Inflammatory macrophage treated with lipopolysaccharide for 1 hour (primary cell): ENCODE measurements at places on chromosomes 5 and 9.
A peak's percentile ranks its signal among the peaks of the same experiment; 100 is the strongest.

DNA sequence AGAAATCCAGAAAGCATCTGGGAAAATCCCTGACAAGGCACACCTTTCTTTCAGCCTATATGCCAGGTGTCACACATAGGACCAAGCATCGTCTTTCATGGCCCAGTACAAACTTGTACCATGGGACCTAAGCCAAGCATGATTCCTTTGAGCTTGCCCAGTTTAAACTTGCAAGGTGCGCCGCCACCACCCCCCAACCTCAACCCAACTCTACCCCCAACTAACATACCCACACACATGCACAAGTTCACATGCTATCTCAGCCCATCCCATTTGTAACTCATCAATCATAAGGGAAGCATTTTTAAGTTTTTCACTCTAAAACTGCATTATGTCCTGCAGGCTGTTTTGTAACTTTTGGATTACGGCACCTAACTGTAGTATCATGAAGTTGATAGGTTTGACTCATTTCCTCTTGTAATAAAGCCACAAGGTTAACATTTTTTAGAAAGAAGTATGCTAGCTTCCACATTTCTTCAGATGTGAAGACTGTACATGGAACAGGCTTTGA lies 145.9 kb upstream of the FST start:
- DNase-seq, result no peak

GRCh38 chr5:137304226-137304874 lies 194.8 kb downstream of the SPOCK1 start:
- DNase-seq, result no peak

DNA sequence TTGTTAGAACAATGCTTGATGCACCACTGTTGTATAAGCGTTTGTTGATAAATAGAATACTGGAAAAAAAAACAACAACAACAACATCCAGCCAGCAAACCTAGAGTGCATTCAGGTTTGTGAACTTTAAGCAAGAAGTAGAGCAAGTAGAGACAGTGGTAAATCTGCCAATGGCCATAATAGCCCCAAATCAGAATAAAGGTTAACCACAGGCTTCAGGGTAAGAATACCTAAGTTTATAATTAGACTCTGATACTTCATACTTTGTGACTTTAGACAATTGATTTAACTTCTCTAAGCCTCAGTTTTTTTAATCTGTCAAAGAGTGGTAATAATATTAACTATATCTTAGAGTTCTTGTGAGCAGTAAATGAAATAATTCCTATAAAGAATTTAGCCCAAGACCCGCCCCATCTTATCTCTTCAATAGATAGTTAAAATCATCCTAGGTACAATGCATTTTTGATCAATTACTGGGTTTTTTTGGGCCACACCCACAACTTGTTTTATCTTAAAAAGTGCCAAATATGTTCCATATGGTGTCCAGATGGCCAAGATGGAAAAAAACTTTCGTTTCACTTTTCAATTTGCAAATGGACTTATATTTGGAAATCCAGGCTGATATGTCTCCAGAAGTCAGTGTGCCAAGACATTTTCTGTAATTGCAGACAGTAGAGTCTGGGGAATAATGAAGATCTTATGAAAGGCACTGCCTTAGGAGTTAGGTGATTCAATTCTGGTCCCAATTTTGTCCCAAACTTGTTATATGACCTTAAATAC lies 24.5 kb upstream of the DPYSL3 start:
- no peak for DNase-seq

DNA sequence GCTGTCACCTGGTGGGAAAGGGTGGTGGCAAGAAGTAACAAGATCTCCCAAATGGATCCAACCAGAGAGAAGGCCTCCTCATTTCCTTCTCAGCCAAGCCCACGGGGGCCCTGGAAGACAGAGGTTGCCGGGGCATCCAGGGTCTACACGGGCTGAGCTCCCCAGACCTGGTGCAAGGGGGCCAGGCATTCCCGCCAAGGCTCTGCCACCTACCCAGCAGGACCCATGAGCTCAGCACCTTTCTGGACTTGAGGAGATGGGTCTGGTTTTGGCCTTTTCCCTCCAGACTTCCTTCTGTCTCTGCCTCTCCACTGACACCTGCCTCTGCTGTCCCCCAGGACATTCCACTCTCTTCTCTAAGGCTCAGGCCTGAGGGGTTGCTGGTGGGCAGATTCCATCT lies 42.4 kb upstream of the KCNMB1 start:
- DNase-seq, result no peak

DNA sequence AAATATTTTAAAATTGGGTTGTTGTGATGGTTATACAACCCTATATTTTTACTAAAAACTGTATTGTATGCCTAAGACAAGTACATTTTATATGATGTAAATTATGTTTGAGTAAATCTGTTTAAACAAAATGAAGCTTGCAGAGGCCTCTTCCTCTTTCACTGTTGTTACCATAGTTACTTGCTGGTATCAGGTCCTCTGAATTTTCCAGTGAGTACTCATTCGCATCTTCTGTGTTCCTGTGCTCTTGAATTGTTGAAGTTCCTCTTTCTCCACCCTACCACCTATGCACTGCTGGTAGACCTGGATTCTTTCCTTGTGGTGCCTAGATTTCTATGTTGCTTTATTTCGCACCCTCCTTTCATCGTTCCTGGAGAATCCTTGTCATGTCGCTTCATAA lies 938.5 kb upstream of the ACO1 start:
- DNase-seq, result no peak

DNA sequence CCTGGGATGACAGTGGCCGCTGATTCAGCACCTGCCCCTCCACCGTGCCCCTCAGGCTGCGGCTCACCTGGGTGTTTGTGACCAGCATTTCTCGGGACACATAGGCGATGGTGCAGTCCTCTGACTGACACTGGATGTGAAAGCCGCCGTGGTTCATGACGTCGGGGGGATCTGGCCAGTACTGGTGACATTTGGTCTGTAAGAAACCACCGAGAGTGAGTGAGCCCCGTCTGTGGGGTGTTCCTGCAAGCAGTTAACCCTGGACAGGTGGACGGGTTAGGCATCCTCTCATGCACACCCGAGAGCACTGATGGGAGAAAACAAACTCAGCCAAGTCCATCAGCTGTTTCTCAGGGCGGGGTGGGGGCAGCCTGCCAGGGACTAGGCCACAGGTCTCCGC lies 62.5 kb upstream of the EPB41L4B start:
- DNase-seq, result no peak

GRCh38 chr5:78503958-78504653 lies 143.7 kb downstream of the SCAMP1 start:
- no peak for DNase-seq

- no peak for DNase-seq
Observed at GRCh38 chr9:105651806-105652205, 10.5 kb upstream of the TAL2 start.

DNA sequence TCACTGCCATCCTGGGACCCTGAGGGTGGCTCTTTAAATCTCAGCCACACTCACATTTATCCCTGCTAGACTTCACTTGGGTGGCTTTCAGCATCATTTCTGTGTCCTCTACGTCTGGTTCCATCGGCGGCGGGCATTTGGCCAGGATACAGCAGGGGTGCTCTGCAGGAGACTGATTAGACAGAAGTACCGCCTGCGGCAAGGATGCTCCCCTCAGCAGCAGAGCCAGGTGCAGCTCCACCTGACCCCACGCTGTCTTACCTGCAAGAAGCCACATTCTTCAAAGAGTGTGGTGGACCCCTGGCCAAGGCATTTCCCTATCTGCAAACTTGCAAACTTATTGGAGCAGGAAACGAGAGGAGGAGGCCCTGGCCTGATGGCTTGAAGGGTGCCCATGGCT lies 309.8 kb upstream of the IRX4 start:
- DNase-seq, result no peak

DNA sequence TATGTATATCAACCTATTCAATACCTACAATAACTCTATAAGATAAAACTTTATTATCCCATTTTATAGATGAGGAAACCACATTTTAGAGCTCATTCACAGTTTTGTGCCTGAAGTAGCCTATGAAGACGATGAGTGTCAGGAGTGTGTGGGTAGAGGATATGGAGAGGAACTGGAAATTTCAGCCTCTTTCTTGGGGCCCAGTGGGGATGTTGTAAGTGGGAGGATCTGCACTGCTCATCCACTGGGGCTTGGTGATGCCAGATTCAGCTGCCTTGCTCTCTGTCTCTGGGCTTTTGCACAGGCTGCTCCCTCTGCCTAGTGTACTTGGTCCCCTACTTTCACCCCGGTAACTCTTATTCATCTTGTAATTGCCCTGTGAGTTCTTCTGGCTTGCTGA lies 194.7 kb downstream of the SREK1 start:
- DNase-seq, result peak; percentile 87

GRCh38 chr9:125137200-125137599 lies 6.1 kb downstream of the SCAI start:
- DNase-seq, result no peak

DNA sequence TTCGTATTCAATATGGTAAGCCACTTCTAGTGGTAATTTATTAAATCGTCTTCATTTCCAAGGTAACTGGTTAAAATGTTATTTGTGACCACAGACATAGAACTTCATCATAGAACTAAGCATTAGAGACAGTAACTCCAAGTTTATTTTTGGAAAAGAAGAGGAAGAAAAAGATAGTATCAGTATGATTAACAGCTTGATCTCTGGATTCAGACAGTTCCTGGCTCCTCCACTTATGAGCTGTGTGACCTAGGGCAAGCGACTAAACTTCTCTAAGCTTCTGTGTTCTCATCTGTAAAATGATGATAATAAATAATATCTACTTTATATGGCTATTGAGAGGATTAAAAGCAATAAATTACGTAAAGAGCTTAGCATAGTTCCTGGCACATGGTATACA lies 29.8 kb upstream of the TNPO1 start:
- DNase-seq, result no peak

DNA sequence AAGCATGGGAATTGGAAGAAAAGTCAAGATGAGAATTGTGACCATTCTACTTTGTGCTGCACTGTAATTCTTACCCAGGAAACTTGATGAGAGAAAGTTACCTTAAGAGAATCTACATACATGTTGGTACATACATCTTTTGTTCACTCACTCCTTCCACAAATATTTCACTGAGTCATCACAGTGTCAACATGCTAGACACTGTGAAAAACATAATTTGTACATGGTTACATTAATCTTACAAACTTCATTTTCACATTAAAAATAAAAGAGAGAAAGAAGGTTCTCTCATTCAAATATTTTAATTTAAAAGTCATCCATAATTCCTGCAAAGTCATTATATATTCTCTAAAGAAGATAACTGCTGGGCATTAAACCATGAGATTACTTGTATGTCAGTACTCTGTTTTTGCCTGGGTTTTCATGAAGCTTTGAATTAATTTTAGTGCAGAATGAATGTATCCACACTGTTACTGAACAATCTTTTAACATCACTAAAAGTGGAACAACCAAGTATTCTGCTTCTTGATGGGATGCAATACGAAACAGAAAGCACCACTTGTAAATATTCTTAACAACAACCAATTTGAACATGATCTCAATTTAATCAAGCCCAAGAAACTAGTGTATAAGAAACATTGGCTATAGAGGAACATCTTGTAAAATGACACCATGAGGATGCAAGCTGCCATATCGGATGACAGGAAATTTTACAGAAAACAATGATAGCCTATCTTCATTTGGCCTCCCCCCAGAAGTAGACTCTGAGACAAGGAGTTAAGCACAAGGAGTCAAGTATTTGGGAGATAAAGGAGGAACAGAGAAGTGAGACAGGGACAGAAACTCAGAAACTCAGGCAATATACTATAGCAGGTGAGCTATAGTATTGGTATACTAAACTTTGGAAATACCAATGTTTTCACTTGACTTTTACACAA lies 28.4 kb downstream of the ERP44 start:
- DNase-seq, result no peak

- DNase-seq, result no peak
Observed at GRCh38 chr5:33848554-33848953, 43.2 kb downstream of the ADAMTS12 start.

GRCh38 chr9:72817413-72817812 lies 135.4 kb downstream of the ALDH1A1 start:
- no peak for DNase-seq

DNA sequence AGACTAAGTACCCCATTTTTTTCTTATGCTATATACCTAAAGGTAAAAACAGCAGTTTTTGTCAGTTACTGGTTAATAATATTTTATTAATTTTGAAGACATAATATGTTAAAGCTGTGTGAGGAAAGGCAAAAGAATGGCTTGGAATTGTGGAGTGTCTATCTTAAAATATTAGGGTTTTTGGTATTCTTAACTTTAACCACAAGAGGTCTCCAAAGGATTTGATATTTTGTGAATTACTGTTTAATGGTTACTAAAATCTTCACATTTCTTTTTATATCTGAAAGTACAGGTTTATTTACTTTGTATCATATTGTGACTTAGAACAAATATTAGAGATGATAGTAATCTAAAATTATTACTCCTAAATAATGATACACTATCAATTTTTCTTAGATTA lies 32.0 kb upstream of the DHFR start:
- peak; percentile 3 for DNase-seq

GRCh38 chr9:35736201-35736633 lies 3.8 kb downstream of the CREB3 start:
- peak; percentile 37 for DNase-seq

GRCh38 chr5:54229041-54229780 lies 81.2 kb downstream of the ARL15 start:
- peak; percentile 84 for DNase-seq

DNA sequence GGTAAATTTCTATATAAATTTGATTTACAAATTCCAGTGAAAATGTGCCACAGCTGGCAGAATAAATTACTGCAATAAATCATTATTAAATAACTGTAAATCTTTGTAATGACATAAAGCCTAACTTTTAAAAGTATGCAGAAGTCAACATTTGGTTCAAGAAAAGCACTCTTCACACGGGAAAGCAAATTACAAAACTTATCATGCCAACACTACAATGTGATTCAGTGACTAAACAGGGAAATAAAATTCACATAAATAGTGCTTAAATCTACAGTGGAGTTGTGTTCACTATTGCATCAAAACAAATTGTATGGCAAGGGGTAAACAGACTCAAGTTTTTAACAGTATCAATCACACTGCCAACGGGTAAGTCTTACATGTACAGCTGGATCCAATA lies 117.2 kb downstream of the BNC2 start:
- no peak for DNase-seq

DNA sequence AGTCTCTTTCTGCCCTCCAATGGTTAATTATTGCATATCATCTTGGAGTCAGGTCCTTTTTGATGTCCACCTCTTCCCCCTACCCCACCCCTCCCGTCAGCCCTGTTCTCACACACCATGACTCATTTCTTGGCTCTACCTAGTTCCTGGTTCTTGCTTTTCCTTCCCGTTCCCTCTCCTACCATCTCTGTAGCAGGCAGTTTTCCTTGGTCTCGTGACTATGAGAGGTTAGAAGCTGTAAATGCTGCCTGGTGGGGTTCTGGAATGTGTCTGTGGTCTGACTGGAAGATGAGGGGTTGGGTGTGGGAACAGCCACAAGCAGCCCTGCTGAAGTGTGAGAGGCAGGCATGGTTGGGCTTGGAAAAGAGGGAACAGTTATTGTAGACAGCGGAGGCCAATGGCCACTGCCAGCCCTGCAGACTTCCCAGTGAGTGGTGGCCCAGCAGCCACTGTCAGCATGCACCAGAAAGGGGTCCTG lies 18.2 kb downstream of the SLC22A5 start:
- DNase-seq, result peak; percentile 60
